Hepatocyte (in vitro differentiated cells): ENCODE measurements at places on chromosomes 2 and 18.

DNA sequence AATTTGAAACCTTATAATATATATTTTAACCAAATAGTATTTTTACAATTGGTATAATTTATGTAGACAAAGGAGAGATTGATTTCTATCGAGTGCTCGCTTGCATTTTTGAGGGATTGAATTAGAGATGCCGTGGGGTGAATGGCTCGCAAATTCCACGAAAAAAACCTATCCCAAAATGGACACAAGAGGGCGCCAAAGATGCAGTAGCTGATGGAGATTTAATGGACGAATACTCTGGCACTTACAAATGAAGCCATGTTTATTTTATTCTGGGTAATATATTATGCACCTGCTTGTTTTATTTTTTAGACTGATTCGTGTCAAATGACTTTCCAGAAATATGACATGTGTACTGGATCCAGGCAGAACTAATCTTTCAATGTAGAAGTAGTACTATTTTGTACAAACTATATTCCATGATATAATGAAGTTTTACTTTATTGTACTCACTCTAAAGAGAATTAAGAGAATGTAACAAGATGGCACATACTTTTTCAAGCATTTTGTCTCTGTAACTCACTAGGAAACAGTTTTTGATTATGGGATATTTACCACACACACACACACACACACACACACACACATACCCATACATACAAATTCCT lies 505.4 kb downstream of the PLCL1 start:
- DNase-seq, result peak; percentile 67

- DNase-seq, result peak; percentile 61
Observed at GRCh38 chr2:105454801-105455485, 56.1 kb upstream of the FHL2 start.

- DNase-seq, result no peak
Observed at GRCh38 chr18:41955688-41956087, 654 bp downstream of the PIK3C3 start.

GRCh38 chr2:164522561-164522981 lies 98.7 kb downstream of the GRB14 start:
- no peak for DNase-seq
